ENCODE measurements at places on chromosomes 6 and 20.

DNA sequence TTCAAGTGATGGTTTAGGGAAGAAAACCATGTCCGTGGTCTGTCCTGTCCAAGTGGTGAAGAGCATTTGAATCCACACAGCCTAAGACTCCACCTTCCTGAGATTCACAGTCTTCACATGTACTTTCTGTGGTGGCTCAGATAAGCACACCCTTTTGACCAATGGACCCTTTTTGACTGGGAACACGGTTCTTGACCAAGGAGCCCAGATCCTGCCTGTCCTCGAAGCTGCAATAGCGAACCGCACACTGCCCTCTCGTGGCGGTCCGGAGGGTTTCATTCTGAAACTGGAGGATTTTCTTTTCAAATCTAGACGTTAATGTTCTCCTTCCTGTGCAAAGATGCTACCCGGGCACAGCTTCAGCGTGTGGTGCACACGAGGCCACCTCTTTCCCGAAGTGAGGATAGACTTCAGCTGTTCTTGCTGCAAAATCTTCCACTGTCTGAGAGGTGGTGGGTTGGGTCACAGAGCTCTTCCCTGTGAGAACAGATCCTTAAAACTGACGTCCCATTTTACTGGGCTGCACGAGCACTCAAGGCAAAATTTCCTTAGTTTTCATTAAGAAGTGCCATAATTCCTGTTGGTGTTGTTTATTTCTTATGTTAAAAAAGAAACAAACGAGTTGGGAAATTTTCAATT lies 90.5 kb downstream of the SYNJ2 start:
- peak; percentile 49 for DNase-seq

GRCh38 chr6:14701946-14702345 lies 543.9 kb upstream of the JARID2 start:
- DNase-seq = no peak

DNA sequence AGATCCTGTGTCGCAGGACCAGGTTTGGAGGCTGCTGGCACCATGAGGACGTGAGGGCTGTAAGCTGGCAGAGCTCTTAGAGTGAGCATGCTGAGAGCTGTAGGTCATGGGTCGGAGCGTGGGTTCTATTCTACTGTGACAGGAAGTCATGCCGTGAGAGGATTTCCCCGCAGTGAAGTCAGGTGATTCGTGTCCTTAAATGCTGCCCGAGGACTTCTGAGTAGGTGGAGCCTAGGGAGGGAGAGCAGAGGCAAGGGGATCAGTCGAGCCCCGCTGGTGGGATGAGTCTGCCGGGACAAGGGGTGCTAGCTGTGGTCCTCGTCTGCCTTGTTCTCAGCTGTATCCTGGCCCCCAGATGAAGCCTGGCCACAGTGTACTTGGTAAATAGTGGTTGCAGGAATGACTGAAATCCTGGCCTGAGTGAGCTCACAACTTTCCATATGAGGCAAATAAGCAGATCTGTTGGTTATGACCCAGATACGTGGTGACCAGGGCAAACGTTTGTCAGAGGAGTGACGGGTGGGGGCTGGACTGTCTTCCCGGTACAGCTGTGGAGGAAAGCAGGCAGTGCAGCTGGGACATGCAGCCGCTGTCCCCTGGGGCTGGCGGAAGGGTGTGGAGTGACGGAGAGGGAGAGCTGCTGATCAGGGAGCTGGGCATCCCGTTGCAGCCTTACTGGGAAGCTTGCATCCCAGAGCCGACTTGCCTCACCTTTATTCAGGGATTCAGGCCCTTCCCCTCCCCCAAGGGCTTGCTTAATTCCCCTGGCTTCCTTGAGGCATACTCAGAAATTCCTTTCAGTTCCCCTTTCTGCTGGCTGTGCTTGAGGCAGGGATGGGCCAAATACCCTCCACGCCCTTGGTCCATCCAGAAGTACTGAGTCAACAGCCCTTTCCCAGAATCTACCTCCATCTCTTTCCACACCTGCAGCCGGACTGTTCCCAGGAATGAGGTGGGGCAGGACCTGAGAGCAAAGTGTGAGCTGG lies 250.9 kb upstream of the RREB1 start:
- no peak for DNase-seq

DNA sequence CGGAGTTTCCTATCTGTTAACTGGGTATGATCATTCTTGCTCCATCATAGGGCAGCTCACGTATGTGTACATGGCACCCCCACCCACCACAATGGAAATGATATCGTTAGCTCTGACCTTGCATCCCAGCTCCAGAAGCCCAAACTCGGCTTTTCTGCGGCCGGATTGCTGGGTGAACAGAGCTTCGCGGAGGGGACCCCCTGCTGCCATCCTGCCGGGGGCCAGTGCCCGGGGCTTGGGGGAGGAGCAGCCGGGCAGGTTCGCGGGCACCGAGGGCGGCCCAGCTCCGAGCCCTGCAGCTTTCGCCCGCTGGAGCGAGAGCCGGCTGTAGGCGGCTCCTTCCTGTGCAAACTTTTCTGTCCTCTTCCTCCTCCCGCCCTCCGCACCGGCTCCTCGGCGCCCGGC lies 24.9 kb upstream of the FUCA2 start:
- DNase-seq = no peak

DNA sequence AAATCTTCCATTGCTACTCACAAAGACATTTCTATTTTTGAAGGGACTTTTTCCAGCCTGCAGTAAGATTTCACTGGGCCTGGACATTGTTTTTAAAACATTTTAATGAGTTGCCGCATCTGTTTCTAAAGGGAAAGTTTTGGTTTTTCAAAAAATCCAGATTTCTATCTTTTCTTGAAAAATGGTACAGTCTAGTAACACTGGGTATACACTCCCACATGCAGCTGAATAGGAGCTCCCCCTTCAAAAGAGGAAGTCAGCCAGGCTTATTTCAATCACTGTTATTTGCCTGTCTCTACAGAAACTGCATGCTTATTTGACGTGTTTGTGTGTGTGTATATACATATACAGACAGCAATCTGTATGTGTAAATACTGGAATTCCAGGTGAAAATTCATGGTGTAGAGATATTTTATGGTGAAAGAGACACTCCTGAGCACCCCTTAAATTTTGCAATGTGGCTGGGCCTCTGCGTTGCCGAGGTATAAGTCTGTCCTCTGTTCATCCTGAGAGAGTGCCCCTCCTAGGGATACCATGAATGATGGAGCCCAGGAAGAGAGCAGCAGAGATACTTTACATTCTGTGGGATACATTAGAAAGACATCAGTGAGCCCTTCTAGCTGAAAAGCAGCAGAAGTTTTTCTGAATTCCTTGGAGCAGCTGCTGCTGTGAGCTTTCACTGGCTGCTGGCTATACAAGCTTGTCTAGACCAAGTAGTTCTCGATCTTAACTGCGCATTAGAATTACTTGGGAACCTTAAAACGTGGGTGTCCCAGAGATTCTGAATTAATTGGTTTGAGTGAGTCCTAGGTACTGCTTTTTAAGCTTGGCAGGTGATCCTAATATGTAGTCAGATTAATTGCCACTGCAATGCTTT lies 12.0 kb upstream of the ABRACL start:
- no peak for DNase-seq

DNA sequence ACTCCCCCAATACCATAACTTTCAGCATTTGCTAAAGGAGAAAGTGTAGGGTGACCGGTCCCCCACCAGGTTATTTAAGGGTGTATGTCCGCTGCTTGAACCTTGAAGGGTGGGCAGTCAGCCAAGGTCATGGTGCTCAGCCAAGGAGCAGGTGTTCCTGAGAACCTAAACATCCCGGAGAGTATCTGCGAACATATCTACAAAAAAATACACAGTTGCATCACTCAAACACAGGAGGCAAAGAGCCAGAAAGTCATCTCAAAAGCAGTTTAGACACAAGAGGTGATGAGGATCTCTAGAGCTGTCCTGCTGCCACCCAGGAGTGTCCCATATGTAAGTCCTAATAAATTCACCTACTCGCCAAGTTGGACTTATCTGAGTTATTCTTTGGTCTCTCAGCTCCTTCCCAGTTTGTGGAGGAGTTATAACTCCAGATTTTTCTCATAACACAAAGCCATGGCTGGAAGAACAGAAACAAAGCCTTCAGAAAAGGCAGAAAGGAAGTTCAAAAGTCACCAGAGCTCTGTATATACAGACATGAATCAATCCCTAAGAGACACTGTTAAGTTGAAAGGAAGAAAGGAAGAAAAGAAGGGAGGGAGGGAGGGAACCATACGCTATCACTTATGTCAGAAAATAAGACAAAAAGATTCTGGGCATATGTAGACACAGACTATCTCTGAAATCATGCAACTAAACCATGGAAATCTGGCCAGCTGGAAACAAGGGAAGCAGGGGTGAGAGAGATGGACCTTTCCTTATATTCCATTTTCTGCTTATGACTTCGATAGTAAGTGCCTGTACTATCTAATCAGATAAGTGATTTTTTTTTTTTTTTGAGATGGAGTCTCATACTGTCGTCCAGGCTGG lies 11.3 kb downstream of the MBOAT1 start:
- no peak for DNase-seq

DNA sequence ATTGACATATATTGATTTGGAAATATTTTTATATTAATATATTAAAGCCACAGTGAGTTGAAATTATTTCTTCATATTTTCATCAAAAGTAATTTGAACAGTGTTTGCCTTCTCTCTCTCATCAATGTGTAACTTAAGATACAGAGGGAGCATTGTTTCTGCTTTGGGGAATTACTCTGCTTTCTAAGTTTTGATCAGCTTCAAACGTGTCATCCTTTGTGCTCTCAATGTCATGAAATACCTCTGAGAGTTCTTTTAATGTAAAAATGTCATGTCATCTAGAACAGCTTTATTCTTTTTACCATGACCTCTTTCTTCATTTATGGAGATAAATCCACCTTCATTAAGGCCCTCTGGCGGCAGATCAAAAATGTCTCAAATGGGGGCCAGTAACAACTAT lies 259.4 kb upstream of the STXBP5 start:
- DNase-seq = no peak

- no peak for DNase-seq
Measured at GRCh38 chr20:3400260-3401155, 7.0 kb downstream of the DNAAF9 start.

- DNase-seq = no peak
Measured at GRCh38 chr20:19288636-19289035, 76.2 kb downstream of the SLC24A3 start.

GRCh38 chr20:63484236-63484635 lies 11.8 kb upstream of the KCNQ2 start:
- no peak for DNase-seq

DNA sequence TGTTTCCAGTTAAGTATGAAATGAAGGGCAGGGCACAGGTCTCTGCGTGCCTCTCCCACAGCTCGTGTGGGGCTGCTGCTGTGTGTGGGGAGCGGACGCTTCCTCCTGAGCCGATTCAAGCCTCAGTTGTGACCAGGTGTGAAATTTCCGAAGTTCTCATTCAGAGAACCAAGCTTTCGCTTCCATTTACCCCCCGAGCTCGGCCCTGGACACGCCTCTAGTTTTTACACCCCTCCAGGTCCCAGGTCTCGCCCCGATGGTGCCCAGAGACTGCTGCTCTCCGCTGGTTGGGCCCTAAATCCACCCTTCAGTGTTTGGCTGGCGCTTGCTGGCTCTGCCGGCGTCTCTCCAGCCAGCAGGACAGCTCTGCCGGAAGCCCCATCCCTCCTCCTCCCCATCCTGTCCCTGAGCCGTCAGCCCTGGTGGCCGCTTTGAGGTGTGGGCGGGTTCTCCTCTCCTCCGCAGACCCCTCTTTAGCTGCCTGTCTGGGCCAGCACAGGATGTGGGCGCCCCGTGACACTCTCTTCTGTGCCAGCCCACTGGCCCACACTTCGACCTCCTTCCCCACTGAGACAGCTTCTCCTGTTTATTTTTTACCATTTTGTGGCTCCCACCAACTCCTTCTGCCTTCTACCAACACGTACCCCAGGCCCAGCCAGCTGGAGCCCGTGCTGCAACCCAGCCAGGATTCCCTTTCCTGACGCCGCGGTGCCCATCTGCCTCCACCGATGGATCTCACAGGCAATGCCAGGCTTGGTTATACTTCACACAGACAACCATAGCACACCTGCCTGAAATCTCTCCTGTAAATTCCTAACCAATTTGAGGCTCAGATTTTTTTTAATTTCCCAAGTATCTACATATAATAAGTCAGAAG lies 142.8 kb downstream of the DLL1 start:
- DNase-seq = no peak

DNA sequence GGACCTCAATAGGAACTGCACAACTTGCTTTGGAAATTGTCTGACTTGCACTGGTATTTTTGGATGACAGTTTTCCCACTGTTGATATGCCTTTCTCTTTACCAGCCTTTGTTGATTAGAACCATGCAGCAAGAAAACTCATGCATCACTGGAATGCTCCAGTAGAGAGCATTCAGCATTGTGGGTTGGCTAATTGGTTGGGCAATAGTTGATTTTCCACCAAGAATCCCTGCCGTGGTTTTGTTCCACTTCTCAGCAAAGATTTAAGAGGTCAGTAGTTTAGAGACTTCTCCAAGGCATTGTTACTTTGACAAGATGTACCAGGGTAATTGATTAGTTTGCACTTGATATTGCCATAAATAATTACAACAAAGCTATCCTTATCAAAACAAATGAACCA lies 260.0 kb downstream of the DHX35 start:
- no peak for DNase-seq

DNA sequence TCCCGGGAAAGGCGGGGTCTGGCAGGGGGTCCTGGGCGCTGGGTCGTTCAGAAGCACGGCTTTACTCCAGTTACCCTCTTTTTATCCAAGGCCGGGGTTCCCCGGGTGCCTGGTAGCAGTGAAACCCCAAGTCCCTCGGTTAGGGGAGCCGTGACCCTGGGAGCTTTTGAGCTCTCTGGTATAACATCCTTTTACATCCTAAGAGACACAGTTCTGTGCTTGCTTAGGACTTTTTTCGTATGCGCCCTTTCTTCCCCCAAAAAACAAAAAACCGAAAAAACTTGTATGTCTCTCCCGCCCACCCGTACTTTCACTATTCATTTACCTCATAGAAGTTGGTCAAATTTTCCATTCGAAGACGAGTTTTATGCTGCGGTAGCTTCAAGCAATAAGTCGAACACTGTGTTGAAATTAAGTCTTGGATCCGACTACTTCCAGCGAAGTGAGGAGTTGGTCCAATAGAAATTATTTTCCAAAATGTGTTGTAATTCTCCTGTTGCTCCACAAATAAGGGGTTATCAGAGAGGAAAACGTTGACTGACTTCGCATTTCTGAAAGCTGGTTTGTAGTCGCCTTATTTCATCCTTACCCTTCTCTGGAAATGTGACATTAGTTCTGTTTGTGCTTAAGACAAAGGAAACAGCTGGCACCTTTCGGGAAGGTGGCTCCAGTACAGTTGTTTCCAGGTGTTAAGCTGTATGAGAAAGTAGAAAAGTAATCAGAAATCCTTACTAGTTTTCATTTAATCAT lies 816 bp upstream of the MAN1A1 start:
- peak; percentile 34 for DNase-seq
